Activated naive CD4-positive, alpha-beta T cell (primary cell): ENCODE measurements at places on chromosomes 3 and 15.

DNA sequence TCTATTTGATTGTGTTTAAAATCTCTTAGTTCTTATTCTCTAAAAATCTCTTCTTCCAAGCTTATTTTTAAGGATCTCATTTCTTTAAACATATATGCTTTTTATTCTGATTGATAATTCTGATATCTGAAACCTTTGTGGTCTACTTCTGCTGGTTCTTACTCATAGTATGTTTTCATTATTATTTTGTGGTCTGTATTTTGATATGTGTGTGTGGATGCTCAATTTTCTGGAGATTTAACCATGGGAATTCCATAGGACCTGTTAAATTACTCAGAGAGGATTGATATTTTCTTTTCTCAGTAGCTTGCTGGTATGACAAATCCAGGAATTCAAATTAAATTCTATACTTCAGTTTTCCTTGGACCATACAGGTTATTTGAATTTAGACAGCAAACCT lies 14.7 kb upstream of the HHLA2 start:
- DNase-seq = no peak

DNA sequence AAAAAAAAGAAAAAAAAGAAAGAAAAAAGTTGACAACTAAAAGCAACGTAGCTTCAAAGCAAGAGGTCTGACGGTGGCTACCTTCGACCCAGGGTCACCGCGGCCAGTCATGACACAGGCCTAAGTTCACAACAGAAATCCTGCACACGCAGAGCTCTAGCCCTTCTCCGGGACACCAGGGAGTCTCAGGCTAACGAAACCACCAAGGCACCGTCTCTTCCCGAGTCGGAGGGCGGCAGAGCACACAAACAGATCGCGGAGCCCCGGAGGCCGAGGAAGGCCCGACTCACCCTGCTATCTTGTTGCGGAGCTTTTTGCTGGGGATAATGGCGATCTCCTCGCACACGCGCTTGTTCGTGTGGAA lies 584 bp downstream of the RPS17 start:
- no peak for DNase-seq

GRCh38 chr3:95926904-95927501 lies 887.4 kb upstream of the EPHA6 start:
- no peak for DNase-seq

- DNase-seq = no peak
Observed at GRCh38 chr3:160566499-160566898, 1.1 kb upstream of the KPNA4 start.

DNA sequence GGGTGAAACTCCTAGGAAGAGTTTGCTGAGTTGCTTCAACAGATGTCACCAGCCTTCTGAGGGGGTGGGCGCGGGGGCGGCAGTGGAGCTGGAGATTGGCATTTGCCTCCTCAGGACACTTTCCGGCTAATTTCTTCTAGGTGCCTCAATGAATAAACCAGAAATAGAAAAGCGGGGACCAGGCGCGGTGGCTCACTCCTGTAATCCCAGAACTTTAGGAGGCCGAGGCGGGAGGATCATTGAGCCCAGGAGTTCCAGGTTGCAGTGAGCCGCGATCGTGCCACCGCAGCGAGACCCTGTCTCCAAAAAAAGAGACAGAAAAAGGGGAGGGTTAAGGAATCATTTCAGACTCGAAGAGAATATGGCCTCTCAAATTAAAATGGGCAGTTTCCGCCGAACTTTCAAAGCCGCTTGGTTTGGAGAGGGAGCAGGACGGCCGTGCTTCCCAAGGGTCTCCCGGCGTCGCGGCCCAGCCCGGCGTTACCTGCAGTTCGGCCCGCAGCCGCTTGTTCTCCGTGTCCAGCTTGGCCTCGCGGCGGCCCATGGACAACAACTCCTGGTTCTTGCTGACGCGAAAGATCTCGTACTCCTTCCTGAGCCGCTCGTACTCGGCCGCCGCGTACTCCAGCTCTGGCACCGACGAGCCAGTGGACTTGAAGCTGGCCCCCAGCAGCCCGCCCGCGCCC lies 587 bp downstream of the NPHP3 start:
- DNase-seq = no peak

DNA sequence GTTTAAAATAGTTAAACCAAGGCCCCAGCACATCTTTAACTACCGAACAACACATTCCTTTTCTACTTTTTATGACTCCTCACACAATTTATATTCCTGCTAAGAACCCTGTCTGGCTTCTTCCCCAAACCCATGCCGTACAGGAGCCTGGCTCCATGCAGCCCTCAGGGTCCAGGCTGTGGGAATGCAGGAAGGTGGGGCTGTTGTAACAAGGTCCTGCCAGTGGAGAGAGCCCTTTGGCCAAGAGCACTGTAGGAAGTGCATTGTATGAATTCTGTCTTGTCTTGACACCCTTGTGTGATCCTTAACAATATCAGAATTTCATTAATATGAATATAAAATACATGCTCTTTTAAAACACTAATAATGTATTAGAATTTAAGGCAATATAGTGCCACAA lies 563.8 kb downstream of the TBL1XR1 start:
- no peak for DNase-seq

DNA sequence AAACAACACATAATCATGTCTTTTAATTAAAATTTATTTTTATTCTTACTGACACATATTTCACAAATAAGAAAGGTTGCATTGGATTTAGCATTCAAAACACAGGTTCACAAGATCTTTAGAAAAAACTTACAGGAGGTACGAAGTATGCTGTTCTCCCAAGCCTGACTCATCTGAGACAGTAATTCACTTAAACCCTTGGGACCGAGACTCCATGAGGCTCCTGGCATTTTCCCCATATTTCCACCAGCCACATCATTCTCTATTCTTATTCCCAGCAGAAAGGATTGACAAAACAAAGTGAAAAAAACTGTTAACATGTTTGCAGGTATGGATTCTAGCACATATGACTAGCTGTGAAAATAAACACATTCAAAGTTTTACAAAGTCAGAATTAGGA lies 52.6 kb downstream of the CNTN3 start:
- no peak for DNase-seq

DNA sequence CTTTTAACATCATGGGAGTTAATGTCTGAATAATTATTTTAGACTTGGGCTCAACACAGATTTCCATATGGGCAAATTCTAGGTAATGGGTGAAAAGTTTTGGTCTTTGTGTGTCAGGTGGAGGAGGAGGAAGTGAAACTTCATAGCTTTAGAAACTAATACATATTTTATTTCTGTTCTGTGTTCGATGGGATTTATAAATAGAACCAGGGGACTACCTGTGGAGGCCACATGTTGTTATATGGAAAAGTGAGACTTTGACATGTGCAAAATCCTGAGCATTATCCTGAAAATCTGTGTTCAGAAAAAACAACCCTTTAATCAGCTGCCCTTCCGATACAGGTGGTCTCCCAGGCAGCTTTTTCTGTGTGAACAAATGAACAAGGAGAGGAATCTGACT lies 209.5 kb downstream of the SOX2 start:
- DNase-seq = no peak

DNA sequence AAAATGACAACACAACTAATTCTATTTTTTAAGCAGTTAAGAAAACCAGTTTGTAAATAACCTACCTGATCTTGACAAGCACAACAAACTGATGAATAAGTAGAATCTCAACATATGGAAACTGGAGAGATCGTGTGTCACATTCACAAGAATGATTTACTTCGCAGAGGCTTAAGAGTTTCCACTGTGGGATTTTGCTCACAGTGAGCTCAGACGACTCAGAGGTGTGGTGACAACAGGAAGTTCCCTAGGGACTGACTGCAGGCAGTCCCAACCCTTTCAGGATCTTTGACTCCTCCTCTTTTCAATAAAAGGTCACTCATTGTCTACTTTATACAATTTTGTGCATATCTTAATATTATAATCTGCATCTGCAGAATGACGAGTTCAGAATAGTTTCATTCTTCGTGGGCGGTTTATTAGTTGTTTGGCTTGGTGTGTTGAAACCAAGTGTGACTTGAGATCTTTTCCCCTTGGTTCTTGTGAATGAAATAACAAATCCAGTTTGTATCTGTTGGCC lies at the start of gene LIPH:
Gene LIPH, minus strand, starts transcription at position 231 of the 520 bp plus-strand sequence. Its CDS starts 117 bp downstream, at position 114.
- no peak for DNase-seq

GRCh38 chr15:43519196-43519595 lies 1.8 kb downstream of the MAP1A start:
- no peak for DNase-seq

- DNase-seq = no peak
Observed at GRCh38 chr3:123088387-123088786, 21.6 kb downstream of the PDIA5 start.

GRCh38 chr3:117848606-117849005 lies 1139.0 kb downstream of the TUSC7 start:
- DNase-seq = no peak

GRCh38 chr3:14227856-14228255 lies 49.2 kb downstream of the LSM3 start:
- DNase-seq = no peak

DNA sequence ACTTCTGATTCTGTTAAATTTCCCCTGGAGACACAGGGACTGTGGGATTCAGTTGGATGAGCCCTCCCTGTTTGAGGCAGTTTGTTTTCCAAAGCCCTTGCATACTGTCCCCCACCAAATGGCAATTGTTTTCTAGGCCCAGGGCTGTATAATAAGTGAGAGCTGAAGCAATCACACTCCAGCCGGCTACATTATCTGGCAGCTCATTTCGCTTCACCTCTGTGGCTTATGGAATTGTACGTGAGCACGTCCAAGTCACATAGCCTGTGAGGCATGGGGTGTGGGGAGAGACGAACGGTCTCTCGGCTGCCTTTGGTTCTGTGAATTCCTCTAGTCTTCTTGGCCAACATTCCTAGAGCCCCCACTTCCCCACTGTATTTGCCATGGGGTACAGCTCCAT lies 10.7 kb downstream of the RBP2 start:
- no peak for DNase-seq

DNA sequence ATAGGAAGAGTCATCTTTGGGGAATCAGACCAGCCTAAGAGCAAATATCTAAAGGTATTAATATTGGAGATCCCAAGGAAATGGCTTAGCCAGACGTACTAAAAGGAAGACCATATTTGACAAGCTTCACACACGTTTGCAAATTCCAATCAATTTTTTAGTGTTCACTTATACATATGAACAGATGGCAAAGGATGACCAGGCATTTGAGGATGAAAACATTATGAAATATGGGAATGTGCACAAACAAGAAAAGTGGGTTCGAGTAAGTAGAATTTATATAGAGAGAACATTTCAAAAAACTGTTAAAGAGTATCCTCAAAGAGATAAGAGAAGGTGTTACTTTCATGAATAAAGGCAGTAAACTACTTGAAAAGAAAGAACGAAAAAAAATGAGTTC lies 25.9 kb upstream of the CRYBG3 start:
- DNase-seq = no peak

- no peak for DNase-seq
Observed at GRCh38 chr15:75673426-75674235, 25.9 kb downstream of the SNX33 start.

DNA sequence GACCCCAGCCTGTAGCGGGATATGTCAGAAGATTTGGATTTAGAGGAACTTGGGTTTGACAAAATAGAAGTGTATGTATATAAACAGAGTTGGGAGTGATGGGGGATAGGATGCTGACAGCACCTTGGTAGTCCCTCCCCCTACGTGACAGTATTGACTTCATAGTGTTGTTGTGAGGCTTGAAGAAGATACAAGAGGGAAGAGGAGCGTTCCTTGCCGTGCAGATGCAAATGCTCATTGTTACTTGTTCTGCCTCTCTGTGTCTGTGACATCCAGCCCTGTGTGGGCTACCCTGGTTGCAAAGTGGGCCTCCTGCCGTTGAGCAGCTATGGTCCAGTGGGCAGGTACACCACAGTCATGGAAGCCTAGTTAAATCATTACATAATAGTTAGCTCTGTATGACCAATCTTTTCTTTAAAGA lies 45.0 kb downstream of the SMAD3 start:
- no peak for DNase-seq

DNA sequence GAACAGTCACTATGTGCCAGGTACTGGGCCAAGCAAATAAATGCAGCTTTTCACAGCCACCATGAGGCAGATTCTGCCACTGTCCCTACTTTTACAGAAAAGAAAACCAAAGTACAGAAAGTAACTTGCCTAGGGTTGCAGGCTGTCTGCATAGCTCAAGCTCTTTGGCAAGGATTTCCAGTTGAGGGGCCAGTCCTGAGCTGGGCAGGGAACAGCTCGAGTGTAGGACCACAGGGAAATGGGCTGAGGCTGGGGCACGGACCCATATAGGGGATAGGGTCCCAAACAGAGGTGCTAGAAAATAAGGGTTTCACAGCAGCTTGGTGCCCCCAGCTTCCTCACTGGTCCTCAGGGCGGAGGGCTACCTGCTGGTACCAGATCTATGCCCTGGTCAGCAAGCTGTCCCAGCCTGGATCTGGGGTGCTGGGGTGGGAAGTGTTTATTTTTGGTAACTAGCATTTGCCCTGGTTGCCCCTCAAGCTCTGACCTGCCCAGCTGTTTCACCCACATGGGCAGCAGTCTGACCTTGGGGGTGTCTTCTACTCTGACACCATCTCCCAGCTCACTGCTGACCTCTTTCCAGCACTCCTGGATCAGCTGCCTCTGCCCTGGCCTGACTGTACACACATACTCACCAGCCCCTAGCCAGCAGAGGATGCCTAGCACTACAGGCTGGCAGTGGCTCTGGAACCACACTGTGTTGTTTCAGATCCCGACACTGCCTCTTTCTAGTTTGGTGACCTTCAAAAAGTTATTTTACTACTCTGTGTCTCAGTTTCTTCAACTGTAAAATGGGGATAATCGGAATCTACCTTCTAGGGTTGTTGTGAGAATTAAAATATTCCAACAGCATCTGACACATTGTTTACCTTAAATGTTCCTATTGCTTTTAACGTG lies 16.2 kb downstream of the MRAS start:
- no peak for DNase-seq

GRCh38 chr15:98667521-98668179 lies 19.3 kb downstream of the IGF1R start:
- DNase-seq = no peak

- DNase-seq = peak; percentile 27
Observed at GRCh38 chr15:45458746-45459403, 63.7 kb downstream of the SLC30A4 start.

- DNase-seq = no peak
Observed at GRCh38 chr3:58048301-58048700, 40.1 kb downstream of the FLNB start.

GRCh38 chr15:78194568-78194925 lies 39.8 kb downstream of the ACSBG1 start:
- no peak for DNase-seq

GRCh38 chr15:85627213-85627935 lies 167.4 kb downstream of the KLHL25 start:
- no peak for DNase-seq

GRCh38 chr3:29281094-29281343 lies 148 bp downstream of the RBMS3 start:
- no peak for DNase-seq

DNA sequence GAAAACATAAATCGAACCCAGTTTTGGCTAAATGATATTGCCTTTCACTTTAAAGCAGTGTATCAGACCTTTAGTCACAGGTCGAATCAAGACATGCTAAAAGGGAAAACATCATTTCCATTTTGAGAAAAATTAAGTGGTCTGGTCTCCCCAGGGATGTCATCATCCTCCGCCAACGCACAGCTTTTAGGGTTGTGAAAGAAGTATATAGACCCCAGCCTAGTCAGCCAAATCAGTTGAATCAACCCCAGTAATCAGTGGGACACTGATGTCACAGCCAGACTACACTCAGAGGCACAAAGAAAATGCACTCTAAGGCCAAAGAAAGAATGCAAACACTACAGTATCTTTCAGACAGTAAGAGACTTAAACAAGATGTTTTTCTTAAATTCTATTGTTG lies 187.4 kb downstream of the ZIC4 start:
- DNase-seq = no peak
